ENCODE measurements at places on chromosomes 6 and 20.
A peak's percentile ranks its signal among the peaks of the same experiment; 100 is the strongest.

DNA sequence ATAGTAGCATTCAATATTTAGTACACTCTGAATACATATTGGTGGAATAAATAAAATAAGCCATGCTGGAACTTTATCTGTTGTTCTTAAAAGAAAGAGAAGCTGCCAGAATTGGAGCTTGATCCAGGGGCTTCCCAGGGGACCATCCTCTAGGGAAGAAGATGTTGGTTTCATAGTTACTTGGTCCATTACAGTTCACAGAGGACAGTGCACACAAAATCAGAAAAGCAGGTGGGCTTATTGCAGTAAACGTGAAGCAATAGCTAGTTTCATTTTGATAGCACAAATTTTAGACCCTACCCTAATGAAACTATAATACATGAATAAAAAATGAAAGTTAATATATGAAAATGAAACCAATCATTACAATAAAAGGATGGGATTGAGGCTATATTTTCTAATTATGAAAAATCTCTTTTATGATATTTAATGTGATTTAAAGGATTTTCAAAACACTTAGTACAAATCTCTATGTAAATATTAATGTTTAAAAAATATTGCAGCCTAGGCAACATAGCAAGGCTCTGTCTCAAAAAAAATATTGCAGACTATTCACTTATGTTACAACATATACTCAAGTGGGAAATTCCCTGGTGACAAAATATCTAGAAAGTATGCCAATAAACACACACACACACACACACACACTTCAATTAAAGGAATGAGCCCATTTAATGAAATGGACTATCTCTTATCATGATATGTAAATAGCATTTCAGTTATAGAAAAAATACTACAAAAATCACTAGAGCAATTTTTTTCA lies 227.0 kb upstream of the MARCKS start:
- DNase-seq, result no peak

DNA sequence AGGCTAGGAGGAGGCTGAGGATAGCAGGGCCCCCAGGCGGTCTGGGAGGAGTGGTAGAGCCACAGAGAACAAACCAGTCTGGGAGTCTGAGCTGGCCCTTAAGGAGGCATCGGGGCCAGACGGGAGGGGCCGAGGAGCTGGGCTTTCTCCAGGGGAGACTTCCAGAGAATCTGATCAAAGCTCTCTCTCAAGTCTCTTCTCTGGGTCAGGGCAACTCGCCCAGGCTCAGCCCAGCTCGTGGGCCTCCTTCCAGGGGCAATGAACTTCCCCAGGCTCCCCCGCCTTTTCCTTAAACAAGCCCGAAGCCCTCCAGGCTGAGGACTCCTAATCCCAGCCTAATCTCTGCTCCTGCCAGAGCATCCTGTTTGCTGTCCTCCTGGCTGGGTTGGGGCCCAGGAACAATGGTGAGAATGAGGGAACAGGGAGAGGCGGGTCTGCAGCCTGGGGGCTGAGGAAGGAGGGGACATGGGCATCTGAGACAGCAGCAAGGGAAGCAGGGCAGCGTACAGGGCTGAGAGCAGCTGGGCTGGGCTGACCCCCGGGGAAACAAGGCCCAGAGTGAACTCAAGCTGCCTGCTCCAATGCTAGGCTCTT lies 173.6 kb downstream of the ANKRD60 start:
- DNase-seq, result no peak

DNA sequence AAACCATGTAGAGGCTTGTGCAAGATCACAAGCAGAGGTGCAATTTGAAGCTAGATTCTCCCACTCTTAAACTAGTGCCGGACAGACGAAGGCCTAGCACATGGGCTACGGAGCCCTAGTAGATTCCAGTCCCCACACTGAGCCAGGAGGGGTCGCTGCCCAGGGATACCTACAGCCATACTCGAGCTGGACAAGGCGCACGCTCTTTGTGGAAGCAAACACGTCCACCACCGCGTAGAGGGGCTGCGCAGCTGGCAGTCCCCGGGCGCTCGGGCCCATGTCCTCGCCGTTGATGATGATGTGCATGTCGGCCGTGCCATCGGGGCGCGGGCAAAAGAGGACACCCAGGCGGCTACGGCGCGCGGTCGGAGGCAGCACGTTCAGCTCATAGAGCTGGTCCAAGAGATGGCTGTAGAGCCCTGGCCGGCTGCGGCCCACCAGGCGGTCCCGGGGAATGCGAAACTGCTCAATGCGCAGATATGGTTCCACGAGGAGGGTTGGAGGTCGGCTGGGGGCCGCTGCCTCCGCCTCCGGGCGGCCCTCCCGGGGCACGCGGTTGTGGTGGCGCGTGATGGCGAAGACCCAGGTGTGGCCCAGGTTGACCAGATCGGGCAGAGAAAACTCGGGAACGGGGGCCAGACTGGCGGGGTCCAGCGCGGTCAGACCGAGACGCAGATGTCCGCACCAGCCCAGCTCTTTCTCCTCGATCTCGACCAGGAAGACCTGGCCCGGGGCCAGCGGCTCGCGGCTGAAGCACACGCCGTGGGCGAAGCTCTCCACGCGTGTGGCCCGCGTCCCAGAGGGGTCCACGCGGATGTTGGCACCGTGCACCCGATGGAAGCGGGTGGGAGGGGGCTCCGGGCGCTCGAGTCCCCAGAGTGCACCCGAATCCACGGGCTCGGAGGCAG lies 677 bp downstream of the NEURL2 start:
- peak; percentile 53 for DNase-seq

- DNase-seq, result no peak
Measured at GRCh38 chr20:51946586-51946985, 144.3 kb upstream of the SALL4 start.

DNA sequence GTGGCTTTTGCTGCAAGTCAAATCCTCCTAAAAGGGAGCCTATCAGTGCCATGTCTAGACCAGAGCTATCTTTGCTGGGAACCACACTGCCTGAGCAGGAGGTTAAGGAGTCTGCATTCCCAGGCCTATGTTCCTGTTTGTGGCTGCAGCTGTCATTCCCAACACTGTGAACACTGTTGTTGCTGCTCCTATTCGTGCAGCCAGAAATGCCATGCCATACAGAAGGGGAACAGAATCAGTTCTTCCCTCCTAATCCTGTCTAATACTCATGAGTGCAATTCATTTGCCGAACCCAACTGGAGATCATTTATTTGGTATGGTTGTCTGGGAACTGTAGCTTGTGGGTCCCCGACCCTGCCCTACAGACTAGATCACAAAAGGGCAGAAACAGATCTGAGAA lies 406.5 kb upstream of the GJE1 start:
- no peak for DNase-seq

DNA sequence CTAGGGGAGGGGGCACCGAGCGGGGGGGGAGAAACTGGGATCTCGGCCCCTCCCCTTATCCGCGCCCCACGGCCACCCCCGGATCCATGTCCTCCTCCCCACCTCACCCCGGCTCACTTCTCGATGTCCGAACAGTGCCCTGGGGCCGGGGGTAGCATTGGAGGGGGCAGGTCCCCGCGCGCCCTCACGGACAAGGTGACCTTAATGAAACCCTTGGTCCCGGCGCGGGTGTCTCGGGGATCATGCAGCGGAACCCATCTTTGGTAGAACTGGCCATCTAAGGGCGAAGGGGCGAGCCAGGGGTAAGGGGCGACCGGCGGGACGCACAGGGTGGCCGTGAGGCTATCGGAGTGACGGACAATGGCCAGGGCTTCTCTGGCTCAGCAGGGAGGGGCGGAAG lies 13.6 kb upstream of the SPAG4 start:
- no peak for DNase-seq

DNA sequence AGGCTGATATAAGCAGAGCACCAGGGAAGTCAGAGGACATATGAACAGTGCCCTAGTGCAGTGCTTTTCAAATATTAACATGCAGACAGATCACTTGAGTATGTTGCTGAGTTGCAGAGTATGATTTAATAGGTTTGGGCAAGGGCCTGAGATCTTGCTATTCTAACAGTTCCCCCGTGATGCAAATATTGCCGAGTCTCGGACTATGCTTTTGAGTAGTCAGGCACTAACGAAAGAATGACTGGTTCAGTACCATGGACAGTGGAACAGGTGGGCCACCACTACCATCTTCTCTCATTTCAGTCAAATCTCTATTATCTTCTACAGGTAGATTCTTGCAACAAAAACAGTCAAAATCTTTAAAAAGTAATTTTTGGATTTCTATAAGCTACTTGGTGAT lies 3.7 kb upstream of the TMEM200A start:
- no peak for DNase-seq

DNA sequence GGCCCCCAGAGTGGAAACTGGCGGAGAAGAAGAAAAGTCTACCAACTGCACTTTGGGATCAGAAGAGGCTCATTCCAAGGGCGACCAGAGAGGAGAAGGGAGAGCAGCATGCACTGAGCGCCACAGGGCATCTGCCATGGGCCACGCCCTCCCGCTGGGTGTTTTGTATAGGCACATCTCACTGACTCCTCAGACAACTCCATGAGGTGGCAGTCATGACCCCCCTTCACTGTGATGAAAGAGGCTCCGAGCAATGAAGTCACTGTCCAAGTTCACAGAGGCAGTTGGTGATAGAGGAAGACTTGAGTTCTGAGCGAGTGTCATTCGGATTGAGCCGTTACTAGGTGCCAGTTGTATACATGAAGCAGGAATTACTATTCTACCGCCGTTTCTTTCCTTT lies 15.4 kb downstream of the BPIFB1 start:
- DNase-seq, result no peak

DNA sequence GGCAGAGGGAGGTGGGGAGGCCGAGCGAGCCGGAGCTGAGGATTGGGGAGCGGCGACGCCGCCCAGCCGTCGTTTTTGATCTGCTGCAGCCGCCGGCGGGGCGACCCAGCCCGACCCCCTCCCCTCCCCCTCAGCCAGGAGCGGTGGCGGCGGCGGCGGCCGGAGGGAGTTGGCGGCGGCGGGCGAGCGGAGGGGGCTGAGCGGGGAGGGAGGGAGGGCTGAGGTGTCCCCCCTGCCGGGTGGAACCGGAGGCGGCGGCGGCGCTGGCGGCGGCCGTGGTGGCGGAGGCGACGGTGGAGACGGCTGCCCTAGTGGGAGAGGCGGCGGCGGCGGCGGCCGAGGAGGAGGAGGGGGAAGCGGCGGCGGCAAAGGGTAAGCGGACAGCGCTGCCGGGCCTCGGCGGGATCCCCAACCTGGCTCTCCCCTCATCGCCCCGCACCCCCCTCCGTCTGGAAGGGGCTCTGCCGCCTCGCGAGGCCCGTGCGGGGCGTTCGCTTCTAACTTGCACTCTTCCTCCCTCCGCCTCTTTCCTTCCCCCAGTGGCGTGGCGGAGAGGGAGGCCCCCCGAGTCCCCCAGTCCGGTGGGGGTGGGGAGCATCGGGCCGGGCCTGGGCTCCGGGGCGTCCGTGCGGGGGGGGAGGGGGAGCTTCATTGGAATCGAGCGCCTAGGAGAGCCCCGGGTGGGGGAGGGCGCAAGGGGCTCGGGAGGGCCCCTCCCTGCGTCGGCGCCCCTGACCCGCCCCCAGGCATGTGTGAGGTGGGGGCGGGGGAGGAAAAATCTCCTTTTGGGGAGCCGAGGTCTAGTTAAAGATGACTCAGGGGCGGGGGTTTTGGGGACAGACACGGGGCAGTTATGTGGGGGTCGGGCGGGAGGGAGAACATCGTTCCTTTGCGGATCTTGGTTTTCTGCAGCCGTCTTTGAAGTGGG lies at the start of gene TAB2:
Gene TAB2, plus strand, starts transcription at position 69 of the 928 bp plus-strand sequence. CDS start 52,286 bp downstream, outside the sequence.
- DNase-seq, result no peak

- no peak for DNase-seq
Measured at GRCh38 chr20:16664020-16664419, 65.8 kb upstream of the SNRPB2 start.

GRCh38 chr6:37251211-37251780 lies 6.3 kb upstream of the TBC1D22B start:
- DNase-seq, result no peak

GRCh38 chr20:32515631-32516101 lies 69.5 kb downstream of the NOL4L start:
- no peak for DNase-seq

DNA sequence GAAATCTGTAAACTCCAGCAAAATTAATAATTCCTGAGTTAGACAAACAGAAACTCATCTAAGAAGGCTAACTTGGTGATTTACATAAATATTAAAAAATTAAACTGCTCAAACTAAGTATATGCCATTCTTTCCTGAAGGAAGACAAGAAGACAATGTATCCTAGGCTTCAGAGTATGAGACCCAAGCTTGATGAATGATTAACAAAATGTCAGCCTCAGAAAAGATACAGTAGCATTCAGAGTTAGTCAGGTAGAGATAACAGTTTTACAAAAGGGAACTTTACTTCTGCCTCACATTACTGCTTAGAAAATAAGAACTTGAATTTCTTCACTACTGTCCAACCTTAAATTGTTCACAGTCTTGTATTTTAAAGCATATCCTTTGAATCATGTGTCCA lies 12.0 kb downstream of the CSNK2A1 start:
- DNase-seq, result no peak

- no peak for DNase-seq
Measured at GRCh38 chr20:37348792-37349516, 3.0 kb downstream of the SRC start.

GRCh38 chr6:153424719-153425400 lies 293.8 kb upstream of the RGS17 start:
- DNase-seq, result no peak

DNA sequence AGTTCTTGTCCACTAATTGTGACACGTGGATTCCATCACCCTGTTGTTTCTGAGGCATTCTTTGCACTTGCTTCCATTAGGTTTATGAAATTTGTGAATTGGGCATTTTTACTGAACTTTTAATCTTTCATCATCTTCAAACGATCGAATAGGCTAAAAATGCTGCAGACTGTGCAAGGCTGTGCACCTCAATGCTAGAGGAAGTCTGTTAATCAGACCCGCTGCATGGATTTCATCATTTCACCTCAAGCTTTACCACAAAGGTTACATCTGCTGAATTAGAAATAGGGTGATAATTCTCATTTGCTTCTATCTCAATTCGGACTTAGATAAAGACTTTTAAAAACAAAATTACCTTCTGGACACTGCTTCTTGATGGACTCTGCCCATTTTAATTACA lies 27.8 kb upstream of the F13A1 start:
- DNase-seq, result no peak

GRCh38 chr6:2921520-2922115 lies 18.5 kb upstream of the SERPINB9 start:
- peak; percentile 6 for DNase-seq

DNA sequence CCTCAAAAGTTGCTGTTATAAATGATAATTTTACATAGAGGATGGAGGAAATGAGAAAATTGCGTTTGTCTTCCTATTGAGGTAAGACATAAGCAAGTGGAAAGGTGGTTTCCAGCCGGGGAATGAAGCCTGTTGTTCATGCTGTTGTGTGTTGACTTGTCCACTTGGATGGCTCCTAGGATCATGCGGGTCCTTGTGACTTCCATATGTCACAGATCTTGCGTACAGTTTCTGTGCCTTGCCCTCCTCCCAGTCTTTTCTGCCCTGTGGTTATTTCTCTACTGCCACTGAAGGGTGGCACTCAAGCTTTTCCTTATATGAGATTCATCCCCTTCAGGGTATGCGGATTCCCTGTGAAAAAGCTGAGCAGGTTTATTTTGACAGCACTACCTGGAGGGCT lies 116.6 kb downstream of the CARMIL1 start:
- no peak for DNase-seq

- DNase-seq, result no peak
Measured at GRCh38 chr6:89433252-89434149, 549 bp downstream of the ANKRD6 start.

All from anterior cingulate cortex (tissue), 58 donors.